ENCODE measurements at places on chromosomes 13 and 19.

DNA sequence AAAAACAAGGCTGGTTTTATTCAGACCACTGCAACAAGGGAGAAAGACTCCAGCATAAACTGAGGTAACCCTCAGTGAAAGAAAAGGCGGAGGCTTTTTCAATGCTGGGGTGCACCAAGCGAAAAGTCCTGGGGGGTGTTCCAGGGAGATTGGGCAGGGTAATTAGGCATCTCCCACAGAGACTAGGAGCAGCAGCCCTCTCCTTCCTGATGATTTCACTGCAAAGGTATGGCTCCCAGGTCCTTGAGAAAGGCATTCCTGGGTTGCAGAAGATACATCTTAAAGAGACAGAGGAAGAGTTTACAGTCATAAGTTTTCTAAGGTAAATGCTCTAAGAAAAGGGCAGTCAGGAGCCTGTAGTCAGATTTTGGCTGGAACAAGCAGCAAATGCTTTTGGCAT, 412.0 kb downstream of the FOXO1 start:
- no peak for DNase-seq

DNA sequence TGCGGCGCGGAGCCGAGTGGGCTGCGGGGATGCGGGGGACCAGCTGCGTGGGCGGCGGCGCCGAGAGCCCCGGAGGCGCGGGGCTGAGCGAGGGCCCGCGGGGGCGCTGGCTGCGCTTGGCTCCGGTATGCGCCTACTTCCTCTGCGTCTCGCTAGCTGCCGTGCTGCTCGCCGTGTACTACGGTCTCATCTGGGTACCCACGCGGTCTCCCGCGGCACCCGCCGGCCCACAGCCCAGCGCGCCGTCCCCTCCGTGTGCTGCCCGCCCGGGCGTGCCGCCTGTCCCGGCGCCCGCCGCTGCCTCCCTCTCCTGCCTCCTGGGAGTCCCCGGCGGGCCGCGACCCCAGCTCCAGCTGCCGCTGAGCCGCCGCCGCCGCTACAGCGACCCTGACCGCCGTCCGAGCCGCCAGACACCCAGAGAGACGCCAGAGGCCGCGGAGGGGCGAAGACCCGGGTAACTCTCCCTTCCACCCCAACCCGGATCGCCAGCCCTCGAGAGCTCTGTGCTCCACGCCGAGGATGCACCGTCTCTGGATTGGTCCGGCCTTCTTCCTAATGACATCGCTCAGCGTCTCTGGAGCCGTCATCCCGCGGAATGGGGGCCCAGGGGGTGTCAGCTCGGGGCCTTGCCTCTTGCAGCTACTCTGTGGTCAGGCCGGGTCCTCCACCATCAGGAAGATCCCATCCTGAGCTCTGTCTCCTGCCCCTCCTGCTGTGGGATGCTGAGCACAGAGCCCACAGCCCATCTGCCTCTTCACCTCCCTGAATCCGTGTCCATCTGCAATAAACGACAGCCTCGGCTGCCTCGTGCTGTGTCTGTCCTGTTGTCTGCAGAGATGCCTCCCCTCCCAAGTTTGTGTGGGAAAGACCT, 441 bp downstream of the INAFM1 start:
- DNase-seq = no peak

DNA sequence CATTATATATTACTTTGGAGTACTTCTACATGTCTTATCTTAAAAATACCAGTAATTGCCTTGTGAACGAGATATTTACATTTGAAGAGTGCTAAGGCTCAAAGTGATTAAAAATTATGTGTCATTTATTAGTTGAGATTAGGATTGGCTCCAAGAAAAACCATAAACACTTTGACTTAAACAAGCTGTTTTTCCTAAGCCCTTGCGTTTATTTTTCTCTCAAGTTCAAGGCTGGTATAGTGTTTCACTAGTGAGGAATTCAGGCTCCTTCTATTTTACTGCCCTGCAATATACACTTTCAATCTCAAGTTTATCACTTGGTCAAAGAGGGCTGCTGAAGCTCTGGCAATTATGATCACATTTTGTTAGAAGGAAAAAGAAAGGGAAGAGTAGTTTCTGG, 49.9 kb downstream of the UFM1 start:
- DNase-seq = no peak

GRCh38 chr13:106565127-106565775, 2.7 kb downstream of the ARGLU1 start:
- no peak for DNase-seq

- DNase-seq = no peak
Measured at GRCh38 chr13:40375489-40376171, 290.8 kb downstream of the FOXO1 start.

DNA sequence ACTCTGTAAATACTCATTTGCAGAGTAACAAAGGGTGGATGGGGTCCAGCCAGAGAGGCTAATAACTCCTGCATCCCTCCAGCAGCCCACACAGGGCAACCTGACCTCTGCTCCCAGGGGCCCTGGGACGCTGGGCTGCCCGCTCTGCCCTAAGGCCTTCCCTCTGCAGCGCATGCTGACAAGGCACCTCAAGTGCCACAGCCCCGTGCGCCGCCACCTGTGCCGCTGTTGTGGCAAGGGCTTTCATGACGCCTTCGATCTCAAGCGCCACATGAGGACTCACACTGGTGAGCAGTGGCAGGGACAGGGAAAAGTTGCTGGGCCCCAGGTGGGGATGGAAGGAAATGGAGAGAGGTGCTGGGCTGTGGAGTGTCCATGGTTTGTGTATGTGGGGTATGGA, 1.7 kb downstream of the OVOL3 start:
- no peak for DNase-seq

- no peak for DNase-seq
Measured at GRCh38 chr19:36259211-36259610, 44.3 kb downstream of the ZNF146 start.

- DNase-seq = no peak
Measured at GRCh38 chr13:40644838-40645604, 21.4 kb downstream of the FOXO1 start.

GRCh38 chr19:4851551-4852290, 15.7 kb downstream of the PLIN3 start:
- peak; percentile 64 for DNase-seq

GRCh38 chr13:30376426-30377311, 45.6 kb upstream of the UBE2L5 start:
- peak; percentile 44 for DNase-seq

DNA sequence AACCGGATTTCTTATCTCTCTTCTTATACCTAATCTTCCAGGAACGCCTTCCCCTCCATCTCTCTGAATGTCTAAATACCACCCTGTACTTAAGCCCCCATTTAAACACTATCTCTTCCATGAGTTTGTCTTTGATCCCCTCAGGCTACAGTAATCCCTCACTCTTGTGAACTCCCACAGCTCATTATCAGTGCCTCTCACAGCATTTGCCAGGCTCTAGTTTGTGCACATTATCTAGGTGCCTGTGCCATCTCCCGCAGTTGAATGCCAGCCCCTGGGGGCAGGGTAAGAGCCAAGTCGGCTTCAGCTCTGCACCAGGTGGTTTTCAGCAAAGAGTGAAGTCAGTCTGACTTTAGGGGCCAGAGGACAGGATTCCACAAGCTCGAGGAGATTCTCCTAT, 71.4 kb downstream of the FREM2 start:
- DNase-seq = peak; percentile 8

GRCh38 chr19:35715981-35716800, 1.6 kb upstream of the KMT2B start:
- peak; percentile 74 for DNase-seq

- no peak for DNase-seq
Measured at GRCh38 chr19:50399368-50399745, 15.2 kb downstream of the POLD1 start.

DNA sequence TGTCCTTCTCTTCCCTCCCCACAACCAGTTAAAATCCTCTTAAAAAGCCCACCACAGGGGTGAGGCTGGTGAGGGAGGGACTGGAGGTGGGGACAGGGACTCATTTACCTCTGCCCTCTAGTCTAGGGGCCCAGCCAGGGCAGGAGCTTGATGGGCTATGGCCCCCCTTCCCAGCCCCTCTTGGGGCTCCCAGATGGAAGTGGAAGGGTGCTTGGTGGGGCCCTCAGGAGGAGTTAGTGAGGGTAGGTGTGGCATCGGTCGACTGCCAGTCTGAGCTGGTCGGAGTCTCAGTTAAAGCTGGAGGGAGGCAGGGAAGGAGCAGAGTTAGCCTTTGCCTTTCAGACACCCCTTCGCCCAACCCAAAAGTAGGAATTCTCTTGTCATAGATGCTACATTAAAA, 10.5 kb downstream of the ZNF526 start:
- no peak for DNase-seq

DNA sequence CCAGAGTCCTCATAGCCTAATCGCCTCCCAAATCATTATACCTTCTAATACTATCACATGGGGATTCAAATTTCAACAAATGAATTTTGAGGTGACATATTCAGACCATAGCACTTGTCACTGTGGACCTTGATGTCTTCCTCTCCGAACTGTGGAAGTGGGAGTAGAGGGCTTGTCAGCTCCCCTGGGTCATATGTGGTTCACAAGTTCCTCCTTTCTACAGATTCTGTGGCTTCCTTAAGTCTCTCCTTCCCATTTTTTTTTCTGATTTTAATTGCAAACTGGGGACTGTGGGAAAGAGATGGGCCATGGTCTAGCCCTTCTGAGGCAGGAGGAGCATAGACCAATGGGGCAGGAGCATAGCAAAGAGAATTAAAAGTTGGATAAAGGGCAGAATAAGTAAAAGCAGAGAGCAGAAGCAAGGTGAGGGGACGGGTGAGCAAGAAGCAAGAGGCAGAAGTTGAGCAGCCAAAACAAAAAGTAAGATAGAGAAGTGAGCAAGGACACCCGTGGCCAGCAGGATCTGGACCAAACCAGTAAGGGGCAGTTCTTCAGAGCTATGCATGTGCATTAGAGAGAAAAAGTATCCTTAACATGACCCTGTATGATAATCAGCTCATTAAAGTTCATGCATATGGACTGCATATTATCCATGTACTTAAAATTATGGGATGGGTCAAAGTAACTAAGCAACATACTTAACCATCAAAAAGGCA, 2.6 kb upstream of the SIGLEC7 start:
- no peak for DNase-seq

- peak; percentile 27 for DNase-seq
Measured at GRCh38 chr19:47813304-47813994, 8.3 kb upstream of the CRX start.

DNA sequence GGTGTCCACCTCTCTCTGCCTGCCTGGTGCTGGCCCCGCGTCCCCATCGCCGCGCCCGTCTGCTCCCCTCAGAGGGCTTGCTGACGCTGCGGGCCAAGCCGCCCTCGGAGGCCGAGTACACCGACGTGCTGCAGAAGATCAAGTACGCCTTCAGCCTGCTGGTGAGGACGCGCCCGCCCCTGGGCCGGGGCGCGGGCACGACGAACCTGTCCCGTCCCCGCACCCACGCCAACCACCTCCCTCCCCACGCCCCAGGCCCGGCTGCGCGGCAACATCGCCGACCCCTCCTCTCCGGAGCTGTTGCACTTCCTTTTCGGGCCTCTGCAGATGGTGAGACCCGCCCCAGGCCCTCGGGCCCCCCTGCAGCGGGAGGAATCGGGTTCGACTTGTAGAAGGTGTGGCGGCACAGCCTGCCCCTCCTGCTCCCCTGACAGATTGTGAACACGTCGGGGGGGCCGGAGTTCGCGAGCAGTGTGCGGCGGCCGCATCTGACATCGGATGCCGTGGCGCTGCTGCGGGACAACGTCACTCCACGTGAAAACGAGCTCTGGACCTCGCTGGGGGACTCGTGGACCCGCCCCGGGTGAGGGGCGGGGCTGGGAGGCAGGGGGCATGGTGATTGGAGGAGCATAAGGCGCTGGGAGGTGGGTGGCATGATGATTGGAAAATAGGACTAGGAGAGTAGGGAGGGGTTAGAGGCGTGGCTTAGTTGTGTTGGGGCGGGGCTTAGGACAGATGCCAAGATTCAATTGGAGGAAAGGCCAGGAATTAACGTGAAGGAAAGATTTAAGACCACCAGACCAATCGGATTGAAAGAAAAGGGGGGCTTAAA, 6.6 kb downstream of the EPS8L1 start:
- no peak for DNase-seq

- DNase-seq = no peak
Measured at GRCh38 chr13:95382916-95383315, 81.7 kb upstream of the ABCC4 start.

DNA sequence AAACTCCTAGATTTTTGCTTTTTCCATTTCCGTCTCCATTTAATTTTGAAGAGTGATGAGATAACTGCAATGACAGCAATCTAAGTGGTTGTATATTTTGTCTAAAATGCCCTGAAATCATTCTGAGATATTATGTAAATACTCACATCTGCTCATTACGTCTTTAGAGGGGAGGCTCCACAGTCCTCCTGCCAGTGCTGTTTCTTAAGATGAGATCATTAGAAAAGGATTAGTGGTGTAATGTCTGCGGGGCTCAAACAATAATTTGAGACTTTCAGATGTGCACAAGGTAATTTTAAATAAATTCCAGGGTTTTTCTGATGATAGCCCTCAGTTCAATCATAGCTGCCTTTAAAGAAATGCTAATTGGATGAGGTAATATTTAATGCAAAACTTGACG, 437.9 kb downstream of the FOXO1 start:
- no peak for DNase-seq

DNA sequence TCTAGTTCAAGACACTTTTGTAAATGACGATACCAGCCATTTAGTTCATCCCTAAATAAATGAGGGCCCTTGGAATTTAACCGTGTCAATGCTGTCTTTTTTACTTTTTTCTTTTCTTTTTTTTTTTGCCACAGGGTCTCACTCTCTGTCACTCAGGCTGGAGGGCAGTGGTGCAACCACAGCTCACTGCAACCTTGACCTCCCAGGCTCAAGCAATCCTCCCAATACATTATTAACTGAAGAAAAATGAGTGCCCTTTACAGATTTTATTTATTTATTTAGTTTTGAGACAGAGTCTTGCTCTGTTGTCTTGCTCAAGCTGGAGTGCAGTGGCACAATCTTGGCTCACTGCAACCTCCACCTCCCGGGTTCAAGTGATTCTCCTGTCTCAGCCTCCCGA, 2.9 kb upstream of the MED4 start:
- DNase-seq = no peak

- no peak for DNase-seq
Measured at GRCh38 chr13:31063772-31064171, 97.9 kb downstream of the HSPH1 start.

- peak; percentile 94 for DNase-seq
Measured at GRCh38 chr19:39166571-39167391, 30.0 kb upstream of the NCCRP1 start.

DNA sequence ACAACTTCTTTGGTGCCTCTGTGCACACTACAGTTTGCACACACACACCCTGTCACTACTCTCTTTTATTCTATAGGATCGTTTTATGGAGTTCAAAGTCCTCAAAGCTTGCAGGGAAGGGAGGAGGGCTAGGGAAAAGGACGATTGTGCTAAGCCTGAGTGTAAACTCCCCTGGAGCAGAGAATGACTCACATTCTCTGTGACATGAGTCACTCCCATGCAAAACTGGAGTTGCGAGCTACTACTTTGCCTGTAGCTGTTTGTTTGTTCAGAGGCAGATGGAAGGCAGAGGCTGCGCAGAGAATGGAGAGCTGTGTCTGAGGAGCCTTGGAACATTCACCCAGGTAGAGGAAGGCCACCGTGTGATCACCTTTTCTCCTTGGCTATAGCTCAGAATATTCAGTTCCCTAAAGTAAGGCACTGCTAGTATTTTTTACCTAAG, 80.5 kb upstream of the MBNL2 start:
- DNase-seq = peak; percentile 79

GRCh38 chr13:33132644-33133440, 116.6 kb downstream of the KL start:
- DNase-seq = no peak

GRCh38 chr13:32734511-32734910, 148.3 kb downstream of the PDS5B start:
- no peak for DNase-seq

All from NCI-H345 (cell line).